Activated naive CD4-positive, alpha-beta T cell treated with anti-CD3 and anti-CD28 coated beads, Interleukin-2, amount 50 U/mL, for 16 hours (primary cell): ENCODE measurements at places on chromosomes 3 and 15.
A peak's percentile ranks its signal among the peaks of the same experiment; 100 is the strongest.

DNA sequence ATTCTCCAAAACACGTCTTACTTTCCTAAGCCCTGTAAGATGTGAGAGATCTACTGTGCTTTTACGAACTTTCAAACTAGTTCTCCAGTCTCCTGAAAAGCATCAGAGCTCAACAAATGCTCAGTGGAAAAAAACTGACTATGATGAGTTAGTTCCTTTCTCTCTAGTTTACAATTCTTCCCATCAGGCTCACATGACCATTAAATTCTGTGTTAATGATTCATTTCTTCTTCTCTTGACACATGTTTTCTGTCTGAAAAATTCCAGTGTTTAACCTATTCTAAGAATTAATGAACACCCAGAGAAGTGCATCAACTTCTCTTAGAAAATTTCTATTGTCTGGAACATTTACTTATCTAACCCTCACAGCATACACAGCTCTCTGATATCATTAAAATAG, 844.3 kb downstream of the SI start:
- no peak for DNase-seq

GRCh38 chr3:45864760-45865519, 21.4 kb upstream of the CCR9 start:
- no peak for DNase-seq

DNA sequence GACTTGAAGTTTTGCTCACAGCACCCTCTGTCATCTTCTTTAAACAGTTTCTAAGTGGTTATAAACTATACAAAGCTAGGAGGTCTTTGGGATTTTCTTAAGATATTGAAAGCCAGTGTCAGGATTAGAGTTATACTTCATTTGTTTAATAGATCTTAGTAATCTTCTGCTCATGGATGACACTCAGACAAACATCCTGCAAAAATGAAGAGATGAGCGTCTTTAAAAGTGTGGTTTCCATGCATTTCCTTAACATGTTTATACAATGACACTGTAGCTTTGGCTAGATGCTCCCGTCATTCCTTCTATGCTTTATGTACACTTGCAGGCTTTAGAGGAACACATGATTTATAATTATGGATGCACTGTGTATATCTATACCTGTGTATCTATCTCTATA, 182.2 kb downstream of the NAALADL2 start:
- DNase-seq: no peak

DNA sequence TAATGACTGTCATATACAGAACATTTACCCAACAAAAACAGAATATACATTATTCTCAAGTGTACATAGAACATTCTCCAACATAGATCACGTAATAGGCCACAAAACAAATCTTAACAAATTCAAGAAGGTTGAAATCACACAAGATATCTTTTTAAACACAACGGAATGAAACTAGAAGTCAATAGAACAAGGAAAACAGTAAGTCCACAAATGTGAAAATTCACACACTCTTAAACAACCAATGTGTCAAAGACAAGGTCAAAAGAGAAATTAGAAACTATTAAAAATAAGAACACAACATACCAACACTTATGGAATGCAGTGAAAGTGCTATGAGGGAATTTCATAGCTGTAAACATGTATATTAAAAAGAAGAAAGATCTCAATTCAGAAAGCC, 81.2 kb upstream of the SLCO2A1 start:
- no peak for DNase-seq

DNA sequence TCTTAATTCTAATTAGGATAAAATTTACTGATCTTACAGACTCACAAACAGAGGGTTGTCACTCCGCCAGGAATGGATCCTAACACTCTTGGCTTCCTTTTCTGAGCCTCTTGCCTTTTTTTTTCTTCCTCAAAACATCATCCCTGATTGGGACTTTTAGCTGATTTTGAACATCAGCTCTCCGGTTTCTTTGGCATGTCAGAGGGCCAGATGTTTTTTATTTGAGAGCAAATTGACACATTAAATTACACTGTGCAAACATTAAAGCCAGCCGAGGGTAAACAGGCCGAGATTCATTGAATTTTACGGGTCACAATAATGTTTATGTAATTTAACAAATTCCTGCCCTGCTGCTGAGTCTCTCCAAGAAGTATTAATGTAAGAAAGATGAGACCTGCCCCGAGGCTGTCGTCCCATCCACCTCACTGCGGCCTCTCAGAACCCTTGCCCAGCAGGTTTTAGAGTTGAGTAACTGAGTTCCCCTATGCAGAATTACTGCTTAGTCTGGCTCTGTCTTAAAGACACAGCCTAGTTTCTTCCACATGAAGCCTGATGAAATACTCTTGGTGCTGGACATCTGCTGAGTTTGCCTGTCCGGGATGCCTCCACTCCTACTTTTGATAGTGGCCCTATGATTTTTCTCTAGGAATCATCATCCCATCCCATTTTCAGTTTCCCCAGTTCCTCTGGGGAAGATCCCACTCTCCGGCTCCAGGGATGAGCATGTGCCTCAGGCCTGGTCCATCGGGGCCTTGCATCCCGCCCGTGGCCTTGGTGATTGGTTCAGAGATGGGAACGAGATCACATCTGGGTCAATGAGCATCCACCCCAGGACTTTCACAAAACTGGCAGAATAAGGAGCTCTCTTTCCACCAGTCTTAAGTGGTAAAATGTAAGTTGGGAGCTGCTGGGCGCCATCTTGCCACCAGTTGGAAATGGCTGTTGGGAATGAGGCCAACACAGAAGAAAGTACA, 226.6 kb upstream of the TLE3 start:
- no peak for DNase-seq

GRCh38 chr3:110327870-110328269, 743.7 kb upstream of the NECTIN3 start:
- no peak for DNase-seq

- DNase-seq: no peak
Observed at GRCh38 chr15:91244919-91245318, 144.9 kb downstream of the SV2B start.

DNA sequence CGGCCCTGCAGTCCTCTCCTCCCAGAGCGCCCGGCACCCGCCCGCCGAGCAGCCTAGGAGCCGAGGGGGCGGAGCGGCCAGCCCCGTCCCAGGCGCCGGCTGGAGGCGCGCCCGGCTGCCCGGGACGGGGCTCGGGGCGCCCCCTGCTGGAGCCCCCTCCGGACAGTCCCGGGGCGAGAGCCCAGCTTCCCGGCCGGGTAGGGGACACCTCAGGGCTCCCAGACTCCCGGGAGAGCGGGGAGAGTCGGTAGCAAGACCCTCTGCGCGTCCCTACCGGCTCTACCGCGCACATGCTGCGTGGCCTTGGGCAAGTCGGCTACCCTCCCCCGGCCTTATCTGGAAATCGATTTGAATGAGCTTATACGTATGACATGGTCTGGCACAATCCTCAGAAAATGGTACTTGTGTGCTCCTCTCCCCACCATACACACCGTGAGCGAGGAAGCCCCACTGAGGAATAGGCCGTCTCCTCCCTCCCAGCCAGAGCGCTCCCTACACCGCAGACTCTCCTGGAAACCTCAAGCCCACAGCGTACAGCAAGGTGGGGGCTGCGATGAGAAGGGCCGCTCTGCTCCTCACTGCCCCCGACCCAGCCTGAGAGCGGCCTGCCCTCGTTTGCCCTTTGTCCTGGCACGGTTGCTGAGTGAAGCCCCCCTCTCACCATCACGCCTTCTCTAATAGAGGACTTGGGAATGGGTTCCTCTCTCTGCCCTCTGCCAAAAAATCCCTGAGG, at the start of gene DAPK2:
DAPK2 (minus strand) TSS at position 65 of the 733 bp plus-strand sequence. CDS start 6,224 bp downstream, outside the sequence.
- DNase-seq: peak; percentile 64

GRCh38 chr3:3227640-3228039, 48.1 kb upstream of the CRBN start:
- no peak for DNase-seq

DNA sequence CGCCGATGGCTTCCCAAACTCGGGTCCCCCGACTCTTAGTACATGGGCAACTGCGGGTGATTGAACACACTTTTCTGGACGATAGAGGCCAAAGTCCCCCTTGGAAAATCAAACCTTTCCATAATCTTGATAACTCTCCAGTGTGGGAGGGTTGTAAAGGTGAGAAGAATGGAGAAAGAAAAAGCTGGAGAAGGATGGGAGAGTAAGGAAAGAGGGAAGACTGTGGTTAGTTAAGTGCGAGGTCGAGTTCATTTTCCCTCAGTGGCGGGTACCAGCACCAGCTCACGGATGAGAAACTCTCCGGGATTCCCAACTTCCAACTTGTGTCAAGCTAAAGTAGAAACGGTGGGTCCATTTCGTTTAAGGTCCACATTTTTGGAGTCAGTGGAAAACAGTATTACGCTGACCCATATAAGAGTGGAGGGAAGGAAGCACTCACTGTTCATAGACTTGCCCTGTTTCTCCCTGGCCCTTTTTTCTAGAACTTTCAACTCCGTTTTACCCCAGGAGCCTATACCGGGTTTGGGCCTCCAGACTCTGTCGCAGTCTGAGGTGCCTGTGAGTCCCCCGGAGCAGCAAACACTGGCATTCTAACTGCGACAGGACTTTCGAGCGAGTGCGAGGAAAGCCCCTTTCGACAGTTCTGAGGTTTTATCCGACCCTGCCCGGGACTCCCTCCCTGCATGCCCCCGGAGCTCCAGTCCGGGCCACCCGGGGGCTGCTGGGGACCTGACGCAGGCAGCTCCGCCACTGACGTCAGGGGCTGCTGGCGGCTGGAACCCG, 14.8 kb downstream of the ZIC1 start:
- DNase-seq: no peak

- no peak for DNase-seq
Observed at GRCh38 chr15:35168464-35168863, 83.4 kb upstream of the NANOGP8 start.

DNA sequence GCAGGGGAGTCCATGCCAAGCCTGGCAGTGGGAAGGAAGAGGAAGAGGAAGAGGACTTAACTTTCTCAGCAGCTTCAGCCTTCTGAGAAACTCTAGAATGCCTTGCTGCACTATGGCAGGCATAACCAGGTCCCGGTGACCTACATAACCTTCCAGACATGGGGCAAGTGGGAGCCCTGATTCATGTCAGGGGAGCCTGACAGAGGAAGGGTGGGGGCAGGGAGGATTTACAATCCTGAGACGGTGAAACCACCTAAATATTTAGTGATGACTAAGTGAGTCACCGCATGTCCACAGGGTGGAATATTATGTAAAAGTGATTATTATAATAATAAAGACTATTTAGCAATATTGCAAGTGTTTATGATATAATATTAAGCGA, 46.7 kb downstream of the AMOTL2 start:
- DNase-seq: no peak

DNA sequence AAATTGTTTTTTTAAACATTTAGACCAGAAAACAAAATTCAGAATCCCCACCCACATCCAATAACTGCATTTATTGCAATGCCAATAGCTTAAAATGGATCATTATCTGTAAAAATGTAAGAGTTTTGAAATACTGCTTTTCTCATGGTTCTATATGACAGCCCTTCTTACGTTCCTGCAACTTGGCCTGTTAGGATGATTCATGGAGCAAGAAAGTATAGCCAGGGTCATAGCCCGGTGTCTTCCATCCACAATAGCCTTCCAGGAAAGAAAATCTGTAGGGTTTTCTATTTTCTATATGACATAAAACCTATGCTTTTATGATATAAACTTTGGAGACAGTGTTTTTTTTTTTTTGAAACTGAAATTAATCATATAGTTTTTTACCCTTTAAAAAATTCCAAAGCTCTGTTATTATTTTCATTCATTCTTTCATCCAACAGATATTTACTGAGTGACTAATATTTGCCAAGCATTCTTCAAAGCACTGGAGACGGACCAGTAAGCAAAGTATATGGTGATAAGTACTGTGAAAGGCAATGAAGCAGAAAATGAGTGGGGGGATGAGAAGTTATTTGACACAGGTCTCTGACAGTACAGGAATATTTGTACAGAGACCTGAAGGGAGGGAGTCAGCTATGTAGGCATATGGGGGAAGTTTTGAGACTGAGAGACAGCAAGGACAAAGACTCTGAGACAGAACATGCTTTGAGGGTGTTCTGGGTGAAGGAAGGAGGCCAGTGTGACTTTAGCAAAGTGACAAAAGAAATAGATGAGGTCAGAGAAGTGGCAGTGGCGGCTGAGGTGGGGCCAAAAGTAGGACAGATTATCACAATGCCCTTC, 29.0 kb upstream of the SLC2A2 start:
- DNase-seq: no peak

GRCh38 chr15:99732124-99732750, 1.0 kb downstream of the LYSMD4 start:
- DNase-seq: no peak

DNA sequence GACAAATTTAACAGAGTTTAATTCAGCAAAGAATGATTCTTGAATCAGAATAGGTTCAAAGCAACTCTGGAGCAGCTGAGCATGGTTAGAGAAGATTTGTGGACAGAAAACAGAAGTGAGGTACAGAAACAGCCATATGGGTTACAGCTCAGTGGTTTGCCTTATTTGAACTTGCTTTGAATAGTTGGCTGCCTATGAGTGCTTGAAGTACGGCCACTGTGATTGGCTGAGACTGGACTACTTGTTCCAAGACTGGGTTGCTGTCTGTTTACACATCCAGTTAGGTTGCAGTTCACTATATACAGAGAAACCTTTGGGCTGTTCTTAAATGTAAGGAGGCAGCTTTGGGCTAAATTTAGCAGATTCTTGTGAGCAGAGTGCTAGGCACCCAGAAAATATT, 79.4 kb upstream of the CADPS start:
- DNase-seq: no peak

GRCh38 chr3:116253511-116253910, 191.8 kb downstream of the LSAMP start:
- DNase-seq: no peak

DNA sequence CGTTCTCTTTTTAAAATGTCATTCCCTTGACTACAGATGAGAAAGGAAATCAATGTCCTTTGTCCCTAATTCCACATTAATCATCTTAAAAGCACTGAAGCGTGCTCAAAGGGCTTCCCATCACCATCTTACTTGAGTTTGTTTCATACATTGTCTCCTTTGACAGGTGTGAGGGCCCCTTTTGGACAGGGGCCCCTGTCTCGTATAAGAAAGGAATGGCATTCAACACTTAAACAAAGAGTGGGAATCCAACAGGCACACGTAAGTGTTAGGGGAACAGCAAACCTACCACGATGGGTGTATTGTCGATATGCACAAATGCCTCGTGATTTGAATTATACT, 5.0 kb downstream of the SSUH2 start:
- no peak for DNase-seq

DNA sequence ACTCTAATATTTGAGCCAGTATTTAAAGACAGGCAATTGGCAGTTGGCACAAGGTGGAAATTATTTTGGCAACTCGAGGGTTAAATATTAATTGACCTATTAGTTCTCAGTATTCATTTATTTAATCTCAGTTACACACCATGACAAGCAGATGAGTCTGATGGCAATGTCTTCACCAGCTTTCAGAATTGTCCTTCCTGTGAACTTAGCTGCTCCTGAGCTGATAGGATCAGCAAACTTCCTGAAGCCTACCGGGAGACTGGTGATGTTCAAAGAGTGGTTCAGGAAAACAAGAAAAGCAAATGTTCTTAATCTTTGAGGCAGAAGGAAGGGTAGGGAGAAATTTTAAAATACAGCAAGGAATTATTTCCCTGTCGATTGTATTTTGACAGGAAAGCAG, 522.2 kb downstream of the SOX2 start:
- no peak for DNase-seq

GRCh38 chr3:128701342-128702212, 24.4 kb upstream of the RAB7A start:
- no peak for DNase-seq
